ENCODE measurements at places on chromosomes 7 and 10. TPM values are rescaled to one million over a fixed set of nuclear protein-coding genes. Genes with fewer than 3 reads are reported as not detected.

The SLC35G1 gene
- 3.2 TPM for total RNA-seq

The PSD gene
- total RNA-seq, result 7.5 TPM

The AQP1 gene
- 56.5 TPM for total RNA-seq

The SHTN1 gene
- total RNA-seq, result 13.1 TPM

The GNAT3 gene
- not detected for total RNA-seq

The CALCR gene
- total RNA-seq, result 0.49 TPM

The MUC12 gene
- not detected for total RNA-seq

The ANKRD30A gene
- 0.30 TPM for total RNA-seq

The IMPDH1 gene
- 17.1 TPM for total RNA-seq

The CARD11 gene
- total RNA-seq, result 0.59 TPM

The WNT16 gene
- 33.5 TPM for total RNA-seq

The SLC18A3 gene
- not detected for total RNA-seq

The TMEM130 gene
- 1.3 TPM for total RNA-seq

The SPAM1 gene
- not detected for total RNA-seq

The KLF14 gene
- 0.89 TPM for total RNA-seq

The MCM10 gene
- 5.8 TPM for total RNA-seq

The TMEM225B gene
- 0.89 TPM for total RNA-seq

The FZD8 gene
- total RNA-seq, result 7.6 TPM

The CRHR2 gene
- total RNA-seq, result 0.20 TPM

The NPSR1 gene
- total RNA-seq, result not detected

The LLCFC1 gene
- total RNA-seq, result not detected

The CELF2 gene
- 29.3 TPM for total RNA-seq

The ZNF735 gene
- total RNA-seq, result not detected

The ITPRID1 gene
- 1.8 TPM for total RNA-seq

All from skin of body (tissue), 3 donors.